ENCODE measurements at places on chromosomes 6 and 20.

DNA sequence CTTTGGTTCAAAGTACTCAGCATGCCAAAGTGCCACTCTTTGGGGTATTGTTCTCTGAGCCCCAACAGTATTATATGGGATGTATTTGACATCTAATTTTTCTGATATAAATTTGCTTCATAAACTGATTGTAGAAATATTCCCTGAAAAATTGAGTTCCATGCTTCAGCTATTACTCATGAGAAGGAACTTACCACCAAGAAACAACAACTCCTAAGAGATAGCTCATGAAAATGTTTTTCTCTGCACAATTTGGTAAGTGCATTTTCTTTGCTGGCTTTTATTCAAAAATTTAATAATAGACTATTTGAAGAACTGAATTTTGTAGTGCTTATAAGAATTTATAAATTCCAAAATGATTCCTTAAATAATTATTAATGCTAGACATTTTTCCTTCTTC lies 12.8 kb upstream of the TPD52L1 start:
- no peak for DNase-seq

DNA sequence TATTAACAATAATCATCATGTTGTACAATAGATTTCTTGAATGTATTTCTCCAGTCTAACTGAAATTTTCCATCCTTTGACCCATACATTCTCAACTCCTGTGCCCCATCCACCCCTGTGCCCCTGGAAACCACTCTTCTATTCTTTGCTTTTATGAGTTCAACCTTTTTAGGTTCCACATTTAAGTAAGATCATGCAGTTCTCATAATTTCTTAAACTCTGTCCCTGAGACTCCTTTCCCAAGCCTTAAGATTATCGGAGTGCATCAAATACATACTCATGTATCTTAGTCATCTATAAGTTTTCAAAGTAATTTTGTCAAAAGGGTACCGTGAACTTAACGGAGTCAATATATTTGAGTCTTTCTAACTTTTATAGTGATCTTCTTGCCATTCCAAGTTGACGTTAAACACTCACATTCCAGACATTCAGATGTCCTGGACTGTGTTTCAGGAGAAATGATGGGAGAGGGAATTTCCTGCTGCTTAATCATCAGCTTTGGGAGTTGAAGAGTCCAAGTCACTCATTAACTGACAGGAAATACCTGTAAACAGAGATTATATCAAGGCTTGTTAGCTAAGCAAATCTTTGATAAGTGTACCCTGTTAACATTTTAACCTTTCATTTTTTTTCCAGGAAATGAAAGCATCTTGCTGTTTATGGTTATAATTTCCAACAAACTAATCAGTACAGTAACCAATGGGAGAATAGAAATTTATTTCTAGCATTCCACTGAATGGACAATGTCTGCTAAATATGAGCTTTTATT lies 73.3 kb downstream of the ADGRG6 start:
- no peak for DNase-seq

- no peak for DNase-seq
These were observed 197.0 kb upstream of the FKBP1C start for GRCh38 chr6:63014290-63014689.

DNA sequence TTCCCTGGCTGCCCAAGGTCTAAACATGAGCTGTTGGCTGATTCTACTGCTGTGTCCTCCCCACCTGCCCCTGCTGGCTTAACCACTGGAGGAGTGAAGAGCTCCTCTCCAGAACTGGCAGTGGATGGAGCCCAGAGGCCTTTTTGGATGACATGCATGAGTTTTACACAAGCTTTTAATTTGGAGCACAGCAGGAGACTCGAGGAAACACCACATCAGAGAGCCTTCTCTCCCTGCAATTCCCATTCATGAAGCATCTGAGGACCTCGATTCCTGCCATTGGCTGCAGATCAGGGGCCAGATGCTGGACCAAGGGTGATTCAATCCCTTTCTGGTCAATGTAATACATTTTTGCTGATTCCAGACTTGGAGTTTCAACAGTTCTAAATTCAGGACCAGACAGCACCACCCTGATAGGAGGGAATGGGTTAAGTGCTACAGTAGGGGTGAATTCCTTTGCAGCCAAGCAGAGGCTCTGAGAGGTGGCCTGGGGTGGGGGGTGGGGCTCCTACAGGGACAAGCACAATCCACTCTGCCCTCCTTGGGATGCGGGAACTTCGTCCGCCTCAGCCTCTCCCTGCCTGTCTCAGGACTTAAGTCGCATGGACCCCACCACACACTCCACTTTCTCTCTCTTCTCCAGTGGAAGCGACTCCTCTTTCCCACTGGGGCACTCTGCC lies 599 bp upstream of the PSORS1C1 start:
- DNase-seq = no peak

DNA sequence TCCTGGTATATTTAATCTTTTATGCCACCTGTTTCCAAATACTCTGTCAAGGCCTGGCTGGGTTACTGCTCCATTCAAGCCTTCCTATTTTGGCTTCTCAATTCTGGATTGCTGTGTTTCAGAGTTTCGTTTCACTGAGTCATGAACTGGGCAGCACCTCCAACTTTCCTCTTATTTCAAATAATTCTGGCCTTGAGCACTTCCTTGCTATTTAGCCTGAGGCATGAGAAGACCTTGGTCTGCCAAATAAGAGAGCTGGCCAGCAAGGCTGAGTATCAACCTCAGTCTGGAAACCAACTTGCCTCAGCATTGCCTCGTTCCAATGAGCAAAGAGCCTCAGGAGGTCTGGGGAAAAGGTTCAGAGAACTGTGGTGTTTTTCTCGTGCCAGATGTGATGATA lies 66.6 kb downstream of the TNFAIP3 start:
- no peak for DNase-seq

DNA sequence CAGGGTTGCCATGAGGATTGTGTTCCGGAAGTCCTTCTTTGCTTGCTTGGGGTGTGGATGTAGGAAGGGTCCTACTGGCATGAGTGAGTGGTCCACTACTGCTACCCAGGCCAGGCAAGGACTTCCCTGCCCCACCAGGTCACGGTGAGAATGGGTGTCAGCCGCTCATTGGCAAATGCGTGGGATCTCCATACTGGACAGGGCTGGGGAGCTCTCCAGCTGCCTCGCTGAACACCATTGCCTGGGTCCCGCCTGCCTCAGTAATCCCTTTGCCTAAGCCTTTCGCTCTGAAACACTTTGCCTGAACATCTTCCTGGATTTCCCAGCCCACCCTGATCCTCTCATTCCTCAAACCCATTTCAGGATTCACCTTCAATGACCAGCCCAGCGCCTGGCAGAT lies 59.5 kb downstream of the CTCFL start:
- DNase-seq = no peak

- no peak for DNase-seq
These were observed 152.2 kb downstream of the LINC00237 start for GRCh38 chr20:20953738-20954618.
